Spleen (tissue), 13 donors: ENCODE measurements at places on chromosomes 12 and 14. TPM values are rescaled to one million over a fixed set of nuclear protein-coding genes. Genes with fewer than 3 reads are reported as not detected.

ADCK1 gene
- total RNA-seq: 8.2 TPM

AQP5 gene
- 0.26 TPM for total RNA-seq

PITPNM2 gene
- total RNA-seq: 7.5 TPM

METTL17 gene
- total RNA-seq: 70.1 TPM

RPGRIP1 gene
- total RNA-seq: 4.0 TPM

RNASE3 gene
- total RNA-seq: 24.0 TPM

C12orf56 gene
- total RNA-seq: 0.20 TPM

SLCO1B1 gene
- not detected for total RNA-seq

LRRC10 gene
- total RNA-seq: not detected

FAM222A gene
- 29.3 TPM for total RNA-seq

TUNAR gene
- not detected for total RNA-seq

CLEC9A gene
- 3.0 TPM for total RNA-seq

VWF gene
- 296 TPM for total RNA-seq

IAPP gene
- total RNA-seq: not detected

ZFP36L1 gene
- total RNA-seq: 274 TPM

VRTN gene
- not detected for total RNA-seq

ERP27 gene
- 3.5 TPM for total RNA-seq

NDRG2 gene
- total RNA-seq: 270 TPM

TMEM253 gene
- not detected for total RNA-seq

TCL1A gene
- 61.8 TPM for total RNA-seq

PXN gene
- 129 TPM for total RNA-seq

SIX6 gene
- total RNA-seq: not detected

PAH gene
- not detected for total RNA-seq

MANSC4 gene
- not detected for total RNA-seq

HOXC4 gene
- total RNA-seq: 1.8 TPM

ALDH2 gene
- total RNA-seq: 47.4 TPM

TAS2R14 gene
- total RNA-seq: 2.5 TPM

SMOC1 gene
- 29.2 TPM for total RNA-seq

FAIM2 gene
- total RNA-seq: 1.9 TPM

PIWIL1 gene
- 0.77 TPM for total RNA-seq

STYK1 gene
- total RNA-seq: 0.49 TPM

LPCAT3 gene
- total RNA-seq: 52.5 TPM

MGST1 gene
- total RNA-seq: 3.7 TPM

CDH24 gene
- 4.2 TPM for total RNA-seq

RHOJ gene
- 17.9 TPM for total RNA-seq

KCNC2 gene
- not detected for total RNA-seq

NEUROD4 gene
- total RNA-seq: not detected

ACOT2 gene
- 26.8 TPM for total RNA-seq

TM7SF3 gene
- total RNA-seq: 52.3 TPM

RHNO1 gene
- 20.8 TPM for total RNA-seq

HOXC6 gene
- 0.40 TPM for total RNA-seq

GPR84 gene
- total RNA-seq: 2.7 TPM

TEX22 gene
- total RNA-seq: 0.33 TPM

CCDC197 gene
- total RNA-seq: not detected

ZNF10 gene
- 10.9 TPM for total RNA-seq
